ENCODE measurements at places on chromosomes 13 and 19.

DNA sequence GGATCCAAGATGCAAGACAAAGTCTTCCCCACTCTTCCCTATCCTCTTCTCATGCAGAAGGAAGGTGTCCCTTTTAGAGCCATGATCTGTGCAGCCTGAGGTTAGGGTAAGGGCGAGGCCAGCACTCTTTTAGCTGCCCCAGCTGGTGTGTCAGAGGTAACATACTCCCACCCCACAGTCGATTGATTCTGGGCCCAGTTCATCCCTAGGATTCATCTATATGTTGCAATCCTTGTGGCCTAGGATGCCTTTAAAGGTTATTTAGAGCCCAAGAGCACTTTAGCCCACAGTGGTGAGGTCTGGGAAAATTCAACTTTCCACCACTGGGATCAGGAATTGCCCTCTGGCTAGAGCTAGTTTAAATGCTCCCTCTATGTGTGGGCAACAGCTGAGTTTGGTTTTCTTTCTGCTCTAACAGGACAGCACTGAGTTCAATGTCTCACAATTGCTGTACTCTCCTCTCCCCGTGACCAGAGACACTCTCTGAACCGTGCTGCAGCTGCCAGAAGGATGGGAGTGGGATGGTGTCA, 201.3 kb upstream of the SERP2 start:
- DNase-seq, result no peak

DNA sequence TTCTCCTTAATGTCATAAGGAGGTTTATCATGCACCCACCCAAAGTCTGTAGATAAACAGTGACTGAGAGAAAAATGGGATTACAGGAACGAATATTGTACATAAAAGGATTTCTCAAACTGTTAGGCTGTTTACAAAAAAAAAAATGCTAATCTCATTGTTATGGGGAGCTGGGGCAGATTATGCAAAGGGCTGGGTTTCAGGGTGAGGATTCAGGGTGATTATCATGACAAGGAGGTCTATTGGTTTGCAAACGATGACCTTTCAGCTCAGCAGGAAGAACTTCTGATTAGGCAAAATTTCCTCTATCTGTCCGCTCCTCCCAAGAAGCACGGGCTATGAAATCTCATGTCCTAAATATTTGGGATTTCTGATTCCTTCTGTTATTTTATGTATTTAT, 41.4 kb downstream of the NLRP12 start:
- DNase-seq, result no peak

- DNase-seq, result no peak
Measured at GRCh38 chr19:31085125-31085524, 264.1 kb downstream of the TSHZ3 start.

GRCh38 chr13:73972545-73972944, 161.7 kb downstream of the KLF12 start:
- no peak for DNase-seq

DNA sequence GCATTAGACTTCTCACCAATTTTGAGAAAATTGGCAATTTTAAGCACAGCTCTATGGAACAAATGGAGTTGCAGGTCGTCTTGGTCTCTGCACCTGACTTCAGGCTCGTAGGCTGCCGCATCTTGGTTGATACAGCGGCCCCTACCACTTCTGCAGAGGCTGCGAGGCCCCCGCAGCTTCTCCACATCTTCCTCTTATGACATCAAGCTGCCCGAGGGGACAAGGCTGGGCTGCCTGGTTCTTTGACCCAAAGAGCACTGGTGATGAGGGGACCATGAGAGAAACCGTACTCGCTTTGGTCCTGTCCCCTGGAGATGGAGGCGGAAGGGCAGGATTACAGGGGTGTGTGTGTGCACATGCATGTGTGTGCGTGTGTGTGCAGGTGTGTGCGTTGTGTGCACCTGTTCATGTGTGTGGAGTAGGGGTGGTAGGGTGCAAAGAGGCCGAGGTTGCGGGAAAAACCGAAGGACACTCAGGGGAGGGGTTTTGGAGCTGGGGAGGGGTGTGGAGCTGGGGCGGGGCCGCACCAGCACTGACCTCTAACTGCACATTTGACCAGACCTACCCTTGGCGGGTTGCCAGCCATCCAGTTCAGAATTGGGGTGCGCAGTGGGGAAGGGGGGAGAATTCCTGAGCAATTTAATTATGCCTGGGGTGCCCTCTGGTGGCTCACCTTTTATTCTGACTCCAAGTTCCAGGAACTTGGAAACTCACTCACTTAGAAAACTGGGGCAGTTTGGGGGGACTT, 65.1 kb upstream of the ARHGEF7 start:
- peak; percentile 63 for DNase-seq

- no peak for DNase-seq
Measured at GRCh38 chr19:43534305-43534815, 1.4 kb downstream of the ZNF575 start.

All from GM03348 (cell line).